Activated B cell treated with CpG ODN at 0.5 μM for 24 hours (primary cell): ENCODE measurements at places on chromosomes 16 and 17. TPM values are rescaled to one million over a fixed set of nuclear protein-coding genes. Genes with fewer than 3 reads are reported as not detected.

The SLC52A1 gene
- 0.09 TPM in 1 of 2 replicates, not detected in the other for total RNA-seq

The SYT17 gene
- total RNA-seq = 21.2 and 25.4 TPM in 2 replicates

The TBC1D3G gene
- total RNA-seq = not detected in 2 replicates

The SOX15 gene
- total RNA-seq = 0.24 and 0.64 TPM in 2 replicates

The NDRG4 gene
- total RNA-seq = 1.8 and 2.0 TPM in 2 replicates

The CD19 gene
- 295 and 316 TPM in 2 replicates for total RNA-seq

The EIF1 gene
- total RNA-seq = 843 and 900 TPM in 2 replicates

DNA sequence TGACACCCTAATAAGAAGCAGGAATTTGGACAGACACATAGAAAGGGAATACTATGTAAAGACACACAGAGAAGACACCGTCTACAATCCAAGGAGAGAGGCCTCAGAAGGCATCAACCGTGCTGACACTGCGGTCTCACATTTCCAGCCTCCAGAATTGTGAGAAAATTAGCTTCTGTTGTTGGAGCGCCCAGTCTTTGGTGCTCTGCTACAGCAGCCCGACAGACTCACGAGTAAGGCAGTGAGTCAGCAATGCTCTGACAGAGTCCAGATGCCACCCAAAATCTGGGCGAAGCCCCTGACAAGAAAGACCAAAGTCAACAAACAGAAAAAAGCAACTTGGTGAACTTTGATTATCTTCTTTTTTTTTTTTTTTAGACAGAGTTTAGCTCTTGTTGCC is 32.5 kb upstream of the RAI1 start:
- DNase-seq = no peak

GRCh38 chr17:1374431-1375177 is 25.4 kb downstream of the YWHAE start:
- DNase-seq = no peak

DNA sequence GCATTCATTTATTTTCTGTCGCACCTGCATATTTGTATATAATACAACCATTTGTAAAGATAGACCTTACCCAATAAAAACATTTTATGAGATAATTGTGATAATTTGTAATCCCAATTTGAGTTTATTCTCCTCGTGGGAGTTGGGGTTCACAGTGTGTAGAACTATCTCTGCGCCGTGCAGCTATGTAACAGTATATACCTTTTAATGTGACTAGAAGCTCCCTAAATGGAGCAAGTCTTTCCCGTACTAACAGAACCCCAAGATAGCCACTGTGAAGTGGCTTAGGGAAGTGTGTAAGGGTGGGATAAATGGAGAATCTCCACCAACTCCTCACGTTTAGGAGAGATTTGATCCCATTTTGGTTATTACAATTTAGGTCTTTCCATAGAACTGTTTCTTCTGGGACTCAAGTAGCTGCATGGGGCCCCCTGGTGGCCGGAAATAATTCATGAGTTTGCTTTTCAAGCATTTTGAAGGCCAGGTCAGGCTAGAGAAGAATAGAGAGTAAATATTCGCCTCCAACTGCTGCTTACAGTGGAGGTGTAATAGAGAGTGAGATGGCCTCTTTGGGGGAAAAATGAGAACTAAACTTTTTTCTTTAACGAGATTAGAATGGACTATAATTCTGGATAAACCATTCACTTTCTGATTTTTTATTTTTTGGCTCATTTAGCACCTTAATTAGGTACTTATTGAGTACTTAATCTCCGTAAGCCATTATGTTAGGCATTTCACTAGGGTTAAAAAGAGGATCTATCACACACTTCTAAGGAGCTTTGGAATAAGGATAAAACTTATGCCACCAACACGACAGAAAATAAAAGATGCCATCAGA is 4.5 kb downstream of the TMEM100 start:
- DNase-seq = peak; percentile 38

- DNase-seq = no peak
Observed at GRCh38 chr16:28162326-28162877, 49.4 kb downstream of the XPO6 start.

DNA sequence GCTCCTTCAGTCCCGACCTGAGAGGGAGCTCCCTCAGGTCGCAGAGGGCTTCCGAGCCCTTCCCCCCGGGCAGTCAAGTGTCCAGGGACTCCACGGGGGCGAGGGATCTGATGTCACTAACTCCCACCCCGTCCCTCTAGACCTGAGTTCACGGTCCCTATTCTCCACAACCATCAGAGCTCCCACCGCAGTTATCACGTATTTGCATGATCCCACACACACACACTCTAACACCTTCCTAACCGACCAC is 3.7 kb upstream of the PER1 start:
- no peak for DNase-seq

DNA sequence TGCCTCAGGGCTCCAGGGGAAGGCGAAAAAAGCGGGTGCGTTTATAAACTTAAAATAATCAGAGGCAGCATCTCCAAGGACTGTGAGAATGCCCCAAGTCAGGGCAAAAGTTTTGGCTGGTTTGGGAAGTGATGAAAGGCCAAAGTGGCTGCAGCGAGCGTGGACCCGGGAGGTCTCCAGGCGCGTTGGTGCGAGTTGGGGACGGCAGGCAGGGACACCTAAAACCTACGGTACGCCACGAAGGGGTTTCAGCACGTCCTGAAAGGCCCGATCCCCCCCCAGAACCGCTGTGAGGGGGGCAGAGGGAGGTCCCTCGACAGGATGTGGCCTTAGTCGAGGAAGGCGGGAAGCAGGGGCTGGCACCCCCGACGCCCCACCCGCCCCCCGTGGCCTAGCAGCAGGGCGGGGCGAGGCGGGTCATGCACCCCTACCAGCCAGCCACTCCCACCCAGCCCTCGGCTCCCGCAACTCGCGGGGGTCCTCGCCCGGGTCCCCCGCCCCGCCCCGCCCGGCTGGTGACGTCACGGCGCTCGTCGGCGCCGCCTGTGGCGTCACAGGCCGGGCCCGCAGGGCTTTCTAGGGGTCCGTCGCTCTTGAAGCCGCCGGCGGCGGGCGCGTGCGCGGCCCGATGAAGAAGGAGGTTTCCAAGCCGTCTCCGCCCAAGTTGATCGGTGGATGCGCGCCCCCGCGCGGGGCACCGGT is at the start of gene MYCBPAP:
Gene MYCBPAP (plus strand): TSS at position 569 of the 702 bp plus-strand sequence. CDS start 236 bp downstream, outside the sequence.
- DNase-seq = peak; percentile 77

DNA sequence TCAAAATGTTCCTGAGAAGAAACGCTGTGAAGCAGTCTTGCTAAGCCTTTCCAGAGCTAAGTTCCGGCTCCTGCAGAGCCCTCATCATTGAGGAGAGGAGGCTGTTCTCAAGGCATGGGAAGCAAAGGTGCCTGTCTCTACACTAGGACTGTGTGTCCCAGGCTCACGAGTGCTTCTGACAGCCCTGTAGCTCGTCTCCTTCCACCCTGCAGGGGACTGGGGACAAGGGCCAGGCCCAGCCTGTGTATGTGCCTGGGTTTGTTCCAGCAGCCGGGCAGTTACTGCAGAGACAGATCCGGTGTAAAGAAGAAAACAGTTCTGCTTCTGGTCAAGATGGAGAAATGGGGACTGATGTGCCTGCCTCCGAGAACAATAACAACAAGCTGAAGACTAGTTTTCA is 156.0 kb downstream of the ENGASE start:
- no peak for DNase-seq

DNA sequence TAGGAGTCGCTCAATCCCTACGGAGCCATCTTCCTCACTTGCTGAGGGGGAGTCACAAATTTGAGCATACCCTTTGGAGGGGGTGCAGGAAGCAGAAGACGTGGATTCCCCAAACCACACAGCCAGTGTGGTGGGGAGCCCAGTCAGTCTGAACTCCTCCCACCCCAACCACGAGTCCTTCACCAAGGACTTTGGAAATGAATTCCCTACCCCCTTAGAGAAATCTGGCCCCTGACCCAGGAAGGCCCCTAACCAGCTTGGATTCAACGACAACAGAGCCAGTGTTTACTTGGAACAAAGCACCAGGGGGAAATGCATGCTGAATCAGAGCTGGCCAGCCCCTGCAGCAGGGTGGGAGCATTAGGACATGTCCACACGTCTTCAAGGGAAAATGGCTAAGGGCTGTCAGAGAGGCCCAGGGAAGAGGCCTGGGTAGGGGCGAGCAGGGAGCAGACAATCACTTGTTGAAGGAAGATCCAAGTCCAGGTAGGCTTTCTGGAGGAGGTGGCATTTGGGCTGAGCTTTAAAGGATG is 5.5 kb upstream of the TMEM92 start:
- no peak for DNase-seq

DNA sequence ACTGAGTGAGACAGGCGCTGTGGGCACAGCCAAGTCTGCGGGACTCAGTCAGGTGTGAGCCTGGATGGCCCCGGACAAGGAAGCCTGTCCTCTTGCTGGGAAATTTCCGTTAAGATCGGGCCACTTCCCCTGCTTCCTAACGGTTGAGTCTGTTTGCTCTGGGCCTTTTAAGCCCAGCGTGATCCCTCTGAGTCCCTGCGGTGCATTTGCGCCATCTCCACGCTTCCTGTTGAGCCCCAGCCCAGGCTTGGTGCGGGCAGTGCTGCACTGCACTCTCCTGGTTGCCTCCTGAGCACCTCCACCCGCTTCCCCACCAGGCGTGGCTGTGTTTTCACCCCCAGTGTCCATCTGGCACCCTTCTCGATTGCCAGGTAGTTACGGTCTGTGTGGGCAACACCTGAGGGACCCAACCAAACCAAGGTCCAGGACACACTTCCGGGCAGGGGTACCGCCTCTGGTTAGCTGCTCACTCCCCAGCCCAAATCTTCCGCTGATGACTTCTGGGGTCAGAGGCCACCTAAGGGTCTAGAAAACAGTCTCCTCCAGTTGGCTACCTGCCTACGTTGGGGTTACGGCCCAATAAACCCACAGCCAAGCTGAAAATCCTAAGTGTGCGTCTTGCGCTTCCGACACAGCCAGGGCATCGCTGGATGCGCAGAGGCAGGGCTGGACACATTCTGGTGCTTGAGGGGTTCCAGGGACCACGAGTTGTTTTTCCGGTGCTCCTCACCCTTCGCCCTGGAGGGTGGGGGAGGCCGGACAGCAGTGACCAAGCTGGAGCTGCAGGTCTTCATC is 1.4 kb upstream of the SLC25A10 start:
- DNase-seq = no peak

GRCh38 chr17:17015230-17015629 is 27.0 kb upstream of the MPRIP start:
- DNase-seq = no peak

DNA sequence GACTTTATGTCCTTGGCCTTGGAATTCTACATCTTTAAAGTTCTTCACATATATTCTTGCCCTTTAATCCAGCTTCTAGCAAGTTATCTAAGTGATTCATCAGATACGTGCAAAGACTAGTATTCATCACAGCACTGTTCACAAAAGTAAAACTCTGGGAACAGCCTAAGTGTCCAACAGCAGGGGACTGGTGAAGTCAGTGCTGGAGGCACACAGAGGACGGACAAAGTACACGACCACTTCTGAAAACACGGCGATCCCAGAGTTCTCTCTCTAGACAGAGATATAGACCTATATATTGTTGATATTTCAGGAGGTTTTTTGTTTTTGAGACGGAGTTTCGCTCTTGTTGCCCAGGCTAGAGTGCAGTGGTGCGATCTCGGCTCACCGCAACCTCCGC is 12.8 kb downstream of the CTRB1 start:
- no peak for DNase-seq

GRCh38 chr16:86219655-86220445 is 290.5 kb upstream of the FOXF1 start:
- DNase-seq = no peak

GRCh38 chr16:4116325-4117249 is at the start of gene ADCY9:
Gene ADCY9 (minus strand): TSS chr16:4116442. CDS start chr16:4115442, 1,000 bp downstream.
- peak; percentile 73 for DNase-seq

DNA sequence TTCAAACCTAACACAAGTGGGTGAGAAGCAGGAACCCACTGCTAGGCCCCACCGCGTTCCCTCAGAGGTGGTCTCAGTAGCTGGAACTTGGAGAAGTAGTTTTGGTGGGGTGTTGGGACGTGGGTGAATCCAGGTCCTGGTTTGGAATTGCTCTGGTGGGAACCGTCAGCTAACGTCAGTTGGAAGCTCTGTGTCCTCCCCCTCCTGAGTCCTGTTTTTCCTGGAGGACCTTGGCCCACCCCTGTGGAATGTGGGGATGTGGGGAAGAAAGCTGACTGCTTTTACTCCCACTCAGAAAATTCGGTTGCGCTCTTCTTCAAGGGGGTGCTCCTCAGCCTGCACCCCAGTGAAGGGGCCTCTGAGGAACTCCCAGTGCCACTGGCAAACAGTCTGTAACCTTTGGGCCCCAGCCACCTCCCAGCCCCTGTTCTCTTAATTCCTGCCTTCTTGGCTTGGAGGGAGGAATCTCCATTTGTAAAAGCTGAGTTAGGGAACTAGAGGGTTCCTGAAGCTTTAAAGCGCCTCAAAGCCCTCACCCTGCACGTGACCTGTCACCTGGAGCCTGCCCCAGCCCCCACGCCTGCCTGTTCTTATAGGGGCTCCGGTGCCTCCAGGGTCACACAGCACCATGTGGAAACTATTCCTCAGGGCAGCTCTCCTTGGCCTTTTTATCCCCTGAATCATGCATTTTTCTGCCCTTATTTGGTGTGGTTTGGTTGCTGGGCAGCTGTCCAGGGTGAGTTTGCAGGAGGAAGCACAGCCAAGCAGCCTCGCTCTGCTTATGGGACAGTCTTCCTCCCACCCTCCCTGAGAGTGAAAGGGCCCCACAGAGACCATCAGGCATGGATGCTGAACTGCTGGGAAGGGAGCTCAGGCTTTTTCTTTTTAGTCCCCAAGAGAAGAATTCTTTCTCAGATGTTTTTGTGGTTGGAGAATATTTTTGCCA is 16.2 kb upstream of the NAGLU start:
- DNase-seq = no peak

GRCh38 chr16:23512168-23512695 is 1.9 kb upstream of the GGA2 start:
- no peak for DNase-seq

GRCh38 chr17:76968707-76969597 is 100.7 kb downstream of the MGAT5B start:
- peak; percentile 71 for DNase-seq

GRCh38 chr16:83717308-83717707 is 90.5 kb upstream of the HSBP1 start:
- no peak for DNase-seq

- DNase-seq = no peak
Observed at GRCh38 chr17:6269478-6269877, 165.4 kb downstream of the AIPL1 start.

DNA sequence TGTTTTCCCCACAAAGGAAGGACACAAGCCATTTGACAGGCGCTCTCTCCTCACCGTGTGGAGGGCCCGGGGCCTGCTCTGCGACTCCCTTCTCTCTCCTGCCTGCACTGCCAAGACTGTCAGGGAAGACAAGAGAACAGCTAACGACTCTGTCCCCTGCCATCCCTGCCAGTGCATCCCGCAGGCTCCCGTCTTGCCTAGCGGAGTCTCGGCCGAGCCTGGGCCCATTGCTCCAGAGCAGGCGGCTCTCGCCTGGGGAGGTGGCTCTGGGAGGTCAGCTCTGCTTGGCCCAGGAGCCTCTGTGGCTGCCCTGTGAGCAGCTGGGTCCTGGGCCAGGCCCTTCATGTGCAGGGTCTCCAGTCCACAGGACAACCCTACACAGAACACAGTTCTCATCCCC is 53.0 kb downstream of the WNT3 start:
- DNase-seq = no peak
